ENCODE measurements at places on chromosomes 3 and 15. TPM values are rescaled to one million over a fixed set of nuclear protein-coding genes. Genes with fewer than 3 reads are reported as not detected.

Gene PRTG
- 35.5 TPM for total RNA-seq

Gene CORO2B
- not detected for total RNA-seq

Gene ECE2
- total RNA-seq, result not detected

Gene ISLR
- 3.4 TPM for total RNA-seq

Gene LSAMP
- total RNA-seq, result 45.1 TPM

Gene SNTN
- not detected for total RNA-seq

Gene IGSF10
- total RNA-seq, result 0.07 TPM

Gene LEO1
- 32.9 TPM for total RNA-seq

Gene ARHGAP31
- not detected for total RNA-seq

Gene PPARG
- total RNA-seq, result not detected

Gene CASR
- total RNA-seq, result not detected

Gene MCTP2
- total RNA-seq, result not detected

Gene PLAAT1
- not detected for total RNA-seq

Gene CLRN1
- total RNA-seq, result not detected

Gene PIF1
- total RNA-seq, result 37.9 TPM

Gene ZNF80
- total RNA-seq, result not detected

Gene WNT7A
- total RNA-seq, result not detected

Gene NTRK3
- 2.5 TPM for total RNA-seq

Gene FOXL2
- total RNA-seq, result not detected

Gene XCR1
- total RNA-seq, result not detected

Gene CCR9
- not detected for total RNA-seq

Gene KLHL40
- not detected for total RNA-seq

Gene SSUH2
- total RNA-seq, result not detected

Gene CERS3
- not detected for total RNA-seq

Gene GOLGA6B
- not detected for total RNA-seq

Gene TTC23
- total RNA-seq, result 22.6 TPM

Gene VGLL3
- not detected for total RNA-seq

Gene CEP97
- 11.0 TPM for total RNA-seq

Gene BNC1
- total RNA-seq, result not detected

Gene GUCA1C
- not detected for total RNA-seq

Gene CSTA
- not detected for total RNA-seq

Gene BCHE
- not detected for total RNA-seq

Gene TF
- not detected for total RNA-seq

Gene SCN5A
- total RNA-seq, result not detected

Gene ST3GAL6
- not detected for total RNA-seq

Gene ROBO2
- total RNA-seq, result not detected

Gene ANKRD34C
- total RNA-seq, result not detected

Gene CKMT1A
- 3.8 TPM for total RNA-seq

Gene FSIP1
- 0.41 TPM for total RNA-seq

Gene SNX22
- total RNA-seq, result 18.2 TPM

Gene CACNA2D2
- total RNA-seq, result 2.0 TPM

Gene CGNL1
- 121 TPM for total RNA-seq

Gene SPESP1
- total RNA-seq, result 0.17 TPM

Gene CHRM5
- 0.18 TPM for total RNA-seq

Gene CPA3
- total RNA-seq, result not detected

Gene IQCF5
- total RNA-seq, result not detected

Gene PPIB
- total RNA-seq, result 580 TPM

Gene ACP3
- not detected for total RNA-seq

Gene NEK10
- total RNA-seq, result 2.9 TPM

Gene LRRN1
- not detected for total RNA-seq

Gene SLC28A2
- not detected for total RNA-seq

Gene DPPA2
- total RNA-seq, result not detected

Gene THRB
- not detected for total RNA-seq

Data from G401 (cell line).